ENCODE measurements at places on chromosomes 1 and 21.

DNA sequence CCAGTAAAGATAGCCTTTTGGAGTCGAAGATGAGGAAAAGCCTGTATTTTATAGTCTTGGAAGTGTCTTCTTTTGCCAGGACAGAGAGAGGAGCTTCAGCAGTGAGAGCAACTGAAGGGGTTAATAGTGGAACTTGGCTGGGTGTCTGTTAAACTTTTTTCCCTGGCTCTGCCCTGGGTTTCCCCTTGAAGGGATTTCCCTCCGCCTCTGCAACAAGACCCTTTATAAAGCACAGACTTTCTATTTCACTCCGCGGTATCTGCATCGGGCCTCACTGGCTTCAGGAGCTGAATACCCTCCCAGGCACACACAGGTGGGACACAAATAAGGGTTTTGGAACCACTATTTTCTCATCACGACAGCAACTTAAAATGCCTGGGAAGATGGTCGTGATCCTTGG is at the start of gene VCAM1:
Gene VCAM1 (plus strand): TSS at position 253 of the 400 bp plus-strand sequence. CDS start 119 bp downstream, at position 372.
- DNase-seq, result peak; percentile 34

- no peak for DNase-seq
Observed at GRCh38 chr1:83086346-83086745, 912.6 kb downstream of the TTLL7 start.

DNA sequence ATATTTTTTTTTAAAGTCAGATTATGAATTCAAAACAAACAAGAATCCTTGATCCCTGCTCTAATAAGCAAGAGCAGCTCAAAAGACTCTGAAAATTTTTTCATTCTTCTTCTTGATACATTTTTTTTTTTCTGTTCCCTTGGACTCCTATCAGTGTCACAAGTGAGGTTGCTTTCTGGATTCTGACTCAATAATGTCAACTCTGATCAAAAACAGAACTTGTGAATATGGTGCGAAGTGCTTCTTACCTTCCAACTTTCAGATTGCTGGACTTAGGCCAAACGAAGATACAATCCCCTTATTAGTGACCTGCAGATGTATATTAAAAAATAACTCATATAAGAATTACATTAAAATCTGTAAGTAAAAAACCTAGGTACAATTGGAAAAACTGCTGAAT is 136.1 kb downstream of the GPATCH2 start:
- DNase-seq, result no peak

DNA sequence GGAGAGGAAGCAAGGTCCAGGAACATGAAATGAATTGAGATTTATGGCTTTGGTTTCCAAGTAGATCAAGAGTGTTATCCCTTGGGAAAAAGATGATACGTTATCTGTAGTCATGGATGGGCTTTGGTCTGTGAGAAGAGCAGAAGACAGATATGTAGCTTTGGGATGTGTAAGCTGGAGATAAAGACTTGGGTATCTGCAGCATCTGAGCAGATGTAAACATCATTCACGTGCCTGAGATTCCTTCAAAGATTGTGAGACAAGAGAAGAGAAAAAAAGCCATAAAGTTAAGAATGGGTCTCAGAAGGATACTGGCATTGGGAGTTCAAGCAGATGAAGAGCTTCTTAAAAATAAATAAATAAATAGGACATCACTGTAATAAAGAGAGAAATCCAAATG is 217.8 kb downstream of the PTPRC start:
- DNase-seq, result no peak

GRCh38 chr1:57311411-57311810 is 112.4 kb downstream of the DAB1 start:
- DNase-seq, result no peak

DNA sequence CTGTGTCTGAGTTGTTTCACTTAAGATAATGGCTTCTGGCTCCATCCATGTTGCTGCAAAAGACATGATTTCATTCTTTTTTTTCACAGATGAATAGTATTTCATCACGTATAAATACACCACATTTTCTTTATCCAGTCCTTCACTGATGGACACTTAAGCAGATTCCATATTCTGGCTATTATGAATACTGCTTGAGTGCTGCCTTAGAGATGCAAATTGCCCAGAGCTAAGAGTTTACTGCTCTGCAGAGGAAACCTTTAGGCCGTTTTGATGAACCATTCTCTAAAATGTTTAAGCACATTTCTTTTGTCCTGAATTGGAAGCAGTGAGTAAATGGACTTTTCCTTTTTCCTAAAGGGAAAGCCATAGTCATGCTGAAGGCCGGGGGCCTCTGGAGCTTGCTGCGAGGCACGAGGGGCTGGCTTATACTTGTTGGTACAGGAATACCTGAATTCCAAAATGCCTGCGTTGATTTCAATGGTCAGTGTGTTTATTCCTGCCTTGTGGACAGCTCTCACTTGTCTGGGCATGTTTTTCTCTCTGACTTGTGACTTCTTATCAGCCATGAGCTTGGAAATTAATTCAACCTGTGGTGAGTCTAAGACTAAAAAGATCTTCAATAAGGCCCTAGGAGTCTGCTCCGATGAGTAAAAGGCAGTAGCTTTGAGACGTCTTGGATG is 201.0 kb upstream of the MAP1LC3C start:
- DNase-seq, result no peak

GRCh38 chr1:225825078-225825477 is 15.2 kb downstream of the EPHX1 start:
- no peak for DNase-seq

DNA sequence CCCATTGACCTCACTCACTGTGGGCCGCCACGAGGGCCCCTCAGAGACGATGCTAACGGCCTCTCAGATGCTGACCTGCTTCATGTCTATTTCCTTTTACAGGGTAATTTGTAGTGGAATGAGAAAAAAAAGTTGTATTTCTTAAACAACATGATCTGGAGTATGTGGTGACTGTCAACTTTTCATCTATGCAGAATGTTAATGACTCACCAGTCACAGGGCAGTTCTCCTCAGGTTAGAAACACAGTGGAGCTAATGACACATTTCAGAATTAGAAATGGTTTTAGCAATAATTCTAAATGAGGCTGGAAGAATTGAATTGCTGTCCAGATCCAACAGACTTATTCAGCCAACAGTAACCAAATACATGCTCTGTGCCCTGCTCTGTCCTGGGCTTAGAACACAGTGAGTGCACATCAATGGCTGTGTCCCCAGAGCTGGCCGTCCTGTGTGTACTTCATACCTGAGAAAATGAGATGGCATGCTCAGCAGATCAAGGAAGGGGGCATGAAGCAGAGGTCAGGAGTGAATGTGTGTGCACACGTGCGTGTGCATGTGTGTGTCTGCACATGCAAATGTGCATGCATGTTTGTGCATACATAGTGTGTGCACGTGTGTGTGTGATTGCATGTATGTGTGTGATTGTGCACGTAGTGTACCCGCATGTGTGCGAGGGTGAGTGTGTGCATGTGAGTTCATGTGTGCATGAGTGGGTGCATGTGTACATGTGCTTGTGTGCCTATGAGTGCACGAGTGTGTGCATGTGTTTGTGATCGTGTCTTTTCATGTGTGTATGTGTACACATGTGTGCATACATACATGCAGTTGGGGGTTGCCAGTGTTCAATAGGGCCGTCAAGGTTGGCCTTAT is 145.3 kb downstream of the PCBP3 start:
- DNase-seq, result no peak

DNA sequence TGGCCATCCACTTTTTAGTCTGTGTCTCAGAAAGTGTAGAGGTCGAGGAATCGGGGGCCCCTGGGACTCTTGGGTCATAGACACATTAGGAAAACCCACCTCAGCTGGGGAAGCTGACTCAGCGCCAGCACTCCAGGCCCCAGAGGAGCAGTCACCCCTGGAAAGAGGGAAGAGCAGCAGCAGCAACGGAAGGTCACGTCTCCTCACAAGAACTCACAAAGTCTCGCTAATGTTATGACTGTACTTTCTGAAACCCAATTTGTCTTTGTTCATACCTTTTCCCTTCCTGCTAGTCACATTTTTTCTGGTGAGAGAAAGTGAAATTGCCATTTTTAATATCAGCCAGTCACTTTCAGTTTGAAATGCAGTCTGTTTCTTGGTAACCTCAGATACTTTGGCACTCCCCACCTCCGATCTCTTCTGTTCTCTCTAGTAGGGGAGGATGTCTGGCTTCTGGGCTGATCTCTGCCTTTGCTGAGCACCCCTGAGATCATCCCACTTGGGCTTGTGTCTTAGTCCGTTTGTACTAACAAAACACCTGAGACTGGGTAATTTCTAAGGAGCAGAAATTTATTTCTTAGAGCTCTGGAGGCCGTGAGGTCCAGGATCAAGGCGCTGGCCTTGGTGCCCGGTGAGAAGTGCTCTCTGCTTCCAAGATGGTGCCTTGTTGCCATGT is 6.0 kb upstream of the NLRP3 start:
- DNase-seq, result no peak

- DNase-seq, result no peak
Observed at GRCh38 chr1:107122225-107122624, 18.6 kb upstream of the NTNG1 start.

DNA sequence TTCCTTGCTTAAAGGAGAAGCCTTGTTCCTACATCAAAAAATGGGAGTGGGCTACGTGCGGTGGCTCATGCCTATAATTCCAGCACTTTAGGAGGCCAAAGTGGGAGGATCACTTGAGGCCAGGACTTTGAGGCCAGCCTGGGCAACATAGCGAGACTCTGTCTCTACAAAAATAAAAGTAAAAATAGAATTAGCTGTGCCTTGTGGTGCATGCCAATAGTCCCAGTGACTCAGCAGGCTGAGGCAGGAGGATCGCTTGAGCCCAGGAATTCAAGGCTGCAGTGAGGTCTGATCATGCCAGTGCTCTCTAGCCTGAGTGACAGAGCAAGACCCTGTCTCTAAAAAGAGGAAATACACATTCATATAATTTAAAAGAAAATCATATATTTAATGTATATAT is 127.1 kb downstream of the C1orf21 start:
- DNase-seq, result peak; percentile 51

DNA sequence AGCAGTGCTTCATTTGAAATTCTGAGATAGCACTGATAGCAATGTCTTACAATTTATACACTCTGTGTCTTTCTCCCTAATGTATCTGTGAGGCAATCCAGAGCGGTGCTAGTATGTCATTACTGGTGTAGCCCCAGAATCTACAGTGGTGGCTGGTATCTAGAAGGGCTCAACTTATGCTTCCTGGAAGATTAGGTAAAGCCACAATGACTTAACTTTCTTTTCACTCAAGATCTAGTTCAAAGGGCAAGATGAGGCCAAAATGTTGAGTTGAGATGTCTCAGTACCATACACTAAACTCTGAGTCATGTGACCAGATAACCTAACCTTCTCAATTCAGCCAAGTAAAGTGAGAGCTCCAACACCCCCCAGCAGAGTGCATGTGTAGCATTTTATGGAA is 77.5 kb downstream of the PAPPA2 start:
- no peak for DNase-seq

DNA sequence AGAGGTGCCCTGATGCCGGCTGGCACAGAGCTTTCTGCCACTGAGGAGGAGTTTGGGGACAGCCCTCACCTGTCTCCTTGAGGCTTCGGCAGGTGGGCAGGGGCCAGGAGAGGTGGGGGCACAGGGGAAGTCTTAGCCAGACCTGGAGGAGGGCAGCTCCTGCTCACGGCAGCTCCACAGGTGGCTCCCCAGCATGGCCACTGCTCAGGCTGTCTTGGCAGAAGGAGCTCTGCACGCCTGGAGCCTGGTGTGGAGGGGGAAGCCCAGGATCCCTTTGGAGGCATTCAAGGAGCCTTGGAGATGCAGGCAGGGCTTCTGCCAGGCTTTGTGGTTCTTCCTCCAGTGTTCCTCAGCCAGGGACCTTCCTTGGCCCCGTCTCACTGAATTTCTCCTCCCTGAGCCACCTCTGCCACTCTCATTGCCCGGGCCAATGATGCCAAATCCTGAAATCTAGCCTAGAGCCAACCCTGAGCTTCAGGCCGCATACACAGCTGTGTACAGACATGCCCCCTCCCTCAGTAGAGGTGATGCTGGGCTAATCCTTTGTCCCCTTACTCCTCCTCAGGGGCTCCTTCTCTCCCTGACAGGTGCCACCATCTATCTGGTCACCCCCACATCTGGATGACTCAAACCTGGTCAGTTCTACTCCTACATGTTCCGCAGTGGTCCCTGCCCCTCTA is 251.8 kb upstream of the VAMP3 start:
- DNase-seq, result no peak

- no peak for DNase-seq
Observed at GRCh38 chr1:190328361-190328760, 149.3 kb downstream of the BRINP3 start.

GRCh38 chr1:42179900-42180329 is 15.4 kb upstream of the GUCA2A start:
- no peak for DNase-seq

- peak; percentile 47 for DNase-seq
Observed at GRCh38 chr1:40951943-40952743, 27.4 kb upstream of the CTPS1 start.

DNA sequence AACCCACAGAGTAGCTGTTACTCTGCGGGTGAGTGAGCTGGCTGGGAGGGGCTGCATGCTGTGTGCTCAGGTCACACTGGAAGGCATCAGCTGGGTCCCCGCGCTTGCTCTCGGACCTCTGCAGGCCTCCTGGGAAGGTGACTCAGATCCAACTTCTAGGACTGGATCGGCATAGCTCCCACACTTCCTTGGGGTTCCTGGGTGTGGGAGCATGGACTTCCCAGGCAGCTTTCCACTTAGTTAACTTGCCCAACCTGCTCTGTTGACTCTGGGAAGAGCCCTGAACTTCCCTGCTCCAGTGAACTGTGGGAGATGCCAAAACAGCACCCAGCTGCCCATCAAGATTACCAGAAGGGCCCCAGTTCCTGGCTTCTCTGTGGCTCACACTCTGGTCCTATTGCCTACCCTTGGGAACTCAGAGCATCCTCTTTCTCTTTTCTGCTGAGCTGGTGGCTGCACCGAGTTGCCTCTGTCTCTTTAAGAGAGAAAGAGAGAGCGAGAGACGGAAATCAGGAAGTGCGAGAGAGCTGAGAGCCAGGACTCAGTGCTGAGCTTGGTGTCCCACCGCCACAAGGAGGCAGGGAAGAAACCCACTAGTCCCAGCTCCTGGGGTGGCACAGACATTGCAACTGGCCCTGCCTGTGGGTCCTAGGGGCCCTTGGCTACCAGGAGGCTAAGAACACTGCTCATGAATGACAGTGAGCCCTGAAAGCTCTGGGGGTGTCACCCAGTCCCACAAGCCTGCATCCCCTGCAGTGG is at the start of gene IKBKE:
Gene IKBKE (plus strand): TSS at position 544 of the 759 bp plus-strand sequence. CDS start 2,752 bp downstream, outside the sequence.
- peak; percentile 70 for DNase-seq

- peak; percentile 68 for DNase-seq
Observed at GRCh38 chr1:151574575-151575529, 34.7 kb downstream of the TUFT1 start.

GRCh38 chr1:225426395-225427234 is 1.2 kb downstream of the LBR start:
- DNase-seq, result no peak

- no peak for DNase-seq
Observed at GRCh38 chr1:65084066-65084465, 63.9 kb upstream of the AK4 start.
